Renal cortex interstitium (tissue), 15 donors: ENCODE measurements at places on chromosomes 4 and X. TPM values are rescaled to one million over a fixed set of nuclear protein-coding genes. Genes with fewer than 3 reads are reported as not detected.

MAGEA11 gene
- not detected for polyA plus RNA-seq

FGF5 gene
- polyA plus RNA-seq: 0.05 TPM

YY2 gene
- 3.0 TPM for polyA plus RNA-seq

TMEM154 gene
- polyA plus RNA-seq: 1.4 TPM

PLK4 gene
- 26.0 TPM for polyA plus RNA-seq

FGB gene
- 191 TPM for polyA plus RNA-seq

F8A2 gene
- not detected for polyA plus RNA-seq

SHOX gene
- 0.06 TPM for polyA plus RNA-seq

ERCC6L gene
- polyA plus RNA-seq: 4.9 TPM

ITIH6 gene
- polyA plus RNA-seq: not detected

KLHL13 gene
- 68.2 TPM for polyA plus RNA-seq

TBC1D9 gene
- 68.9 TPM for polyA plus RNA-seq

RHOXF2 gene
- not detected for polyA plus RNA-seq

LUZP4 gene
- not detected for polyA plus RNA-seq

BEND4 gene
- polyA plus RNA-seq: 1.3 TPM

PABPC4L gene
- 10.0 TPM for polyA plus RNA-seq

VCX2 gene
- not detected for polyA plus RNA-seq

CXCL5 gene
- 0.17 TPM for polyA plus RNA-seq

SHROOM3 gene
- polyA plus RNA-seq: 38.0 TPM

PAQR3 gene
- 24.1 TPM for polyA plus RNA-seq

KDR gene
- 59.4 TPM for polyA plus RNA-seq

FABP2 gene
- 1.4 TPM for polyA plus RNA-seq

POU3F4 gene
- 7.4 TPM for polyA plus RNA-seq

EGFL6 gene
- 18.3 TPM for polyA plus RNA-seq

TBC1D1 gene
- 195 TPM for polyA plus RNA-seq

BANK1 gene
- 2.7 TPM for polyA plus RNA-seq

HERC5 gene
- polyA plus RNA-seq: 6.0 TPM

TMEM185A gene
- polyA plus RNA-seq: 41.0 TPM

PIM2 gene
- 5.4 TPM for polyA plus RNA-seq

SPINK2 gene
- polyA plus RNA-seq: not detected

NCAPG gene
- polyA plus RNA-seq: 29.7 TPM

GAGE1 gene
- not detected for polyA plus RNA-seq

ADGRL3 gene
- 27.8 TPM for polyA plus RNA-seq

GPM6B gene
- polyA plus RNA-seq: 18.9 TPM

ADH1C gene
- polyA plus RNA-seq: 84.3 TPM
